ENCODE measurements at places on chromosomes 7 and 10.

- DNase-seq: no peak
Measured at GRCh38 chr7:34875481-34875880, 161.8 kb downstream of the DPY19L1 start.

DNA sequence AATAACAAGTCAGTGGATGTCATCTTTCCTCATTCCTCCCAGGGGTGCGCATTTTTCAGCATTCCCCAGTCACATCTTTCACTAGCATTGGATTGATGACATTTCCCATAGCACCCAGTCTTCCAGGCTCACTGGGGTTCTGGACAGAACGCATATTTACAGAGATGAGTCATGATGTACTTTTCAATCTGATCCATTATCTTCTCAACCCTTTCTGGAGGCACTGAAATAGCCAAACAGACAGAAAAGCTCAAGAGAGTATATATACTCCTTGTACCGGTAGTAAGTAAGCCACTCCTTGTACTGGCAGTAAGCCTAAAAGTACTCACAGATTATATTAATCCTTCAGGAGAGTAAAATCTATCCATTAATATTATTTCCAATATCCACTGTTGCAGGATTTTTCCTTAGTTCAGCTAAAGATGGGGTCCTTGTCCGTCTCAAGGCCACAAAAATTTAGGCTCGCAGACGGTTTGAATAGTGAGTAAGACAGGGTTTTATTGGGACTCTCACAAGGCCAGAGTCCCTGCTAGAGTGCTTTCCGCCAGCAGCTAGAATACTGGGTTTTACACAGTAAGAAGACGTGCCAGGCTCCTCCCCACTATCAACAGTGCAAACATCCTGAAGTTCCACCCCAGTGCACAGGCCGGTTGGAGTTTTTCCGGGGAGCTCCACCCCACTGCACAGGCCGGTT, 60.8 kb downstream of the MDH2 start:
- no peak for DNase-seq

DNA sequence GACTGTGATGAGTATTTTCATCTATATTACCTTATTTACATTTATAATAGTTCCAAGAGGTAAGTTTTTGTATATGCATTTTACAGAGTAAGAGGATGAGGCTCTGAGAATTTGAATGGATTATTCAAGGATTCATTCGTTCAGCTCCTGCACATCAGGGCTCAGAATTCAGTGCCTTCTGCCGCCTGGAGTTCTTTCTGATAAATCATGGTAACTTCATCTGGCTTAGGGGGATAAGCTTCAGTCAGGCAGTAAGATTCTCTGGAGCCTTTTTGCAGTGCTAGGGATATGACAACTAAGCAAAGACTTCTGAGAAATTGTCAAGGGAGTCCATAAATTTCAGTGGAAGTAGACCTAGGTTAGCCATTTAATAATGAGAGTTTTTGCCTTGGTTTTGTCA, 668.6 kb downstream of the NRG3 start:
- no peak for DNase-seq

- DNase-seq: no peak
Measured at GRCh38 chr7:70635633-70636032, 496.3 kb upstream of the GALNT17 start.

DNA sequence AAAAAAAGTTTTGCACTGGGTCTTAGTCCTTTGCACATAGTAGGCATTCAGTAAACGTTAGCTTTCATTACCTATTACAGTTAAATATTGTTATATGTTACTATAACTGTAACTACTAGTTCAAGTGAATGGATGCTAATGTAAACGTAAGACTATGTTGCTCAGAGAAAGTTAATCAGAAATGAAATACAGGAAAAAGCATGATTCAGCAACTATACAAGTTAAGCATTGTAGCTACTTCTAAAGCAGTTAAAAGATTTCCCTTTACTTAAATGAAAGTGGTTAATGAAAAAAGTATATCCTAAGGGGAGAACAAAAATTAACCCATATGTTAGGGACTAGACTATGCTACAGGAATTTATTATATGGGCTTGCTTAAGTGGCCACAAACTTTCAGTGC, 121.2 kb downstream of the SKAP2 start:
- DNase-seq: no peak

GRCh38 chr7:141133646-141134045, 59.8 kb downstream of the TMEM178B start:
- DNase-seq: no peak

GRCh38 chr10:89086801-89087521, 96.4 kb downstream of the FAS start:
- no peak for DNase-seq

GRCh38 chr7:106763717-106764116, 101.4 kb upstream of the PIK3CG start:
- DNase-seq: no peak

DNA sequence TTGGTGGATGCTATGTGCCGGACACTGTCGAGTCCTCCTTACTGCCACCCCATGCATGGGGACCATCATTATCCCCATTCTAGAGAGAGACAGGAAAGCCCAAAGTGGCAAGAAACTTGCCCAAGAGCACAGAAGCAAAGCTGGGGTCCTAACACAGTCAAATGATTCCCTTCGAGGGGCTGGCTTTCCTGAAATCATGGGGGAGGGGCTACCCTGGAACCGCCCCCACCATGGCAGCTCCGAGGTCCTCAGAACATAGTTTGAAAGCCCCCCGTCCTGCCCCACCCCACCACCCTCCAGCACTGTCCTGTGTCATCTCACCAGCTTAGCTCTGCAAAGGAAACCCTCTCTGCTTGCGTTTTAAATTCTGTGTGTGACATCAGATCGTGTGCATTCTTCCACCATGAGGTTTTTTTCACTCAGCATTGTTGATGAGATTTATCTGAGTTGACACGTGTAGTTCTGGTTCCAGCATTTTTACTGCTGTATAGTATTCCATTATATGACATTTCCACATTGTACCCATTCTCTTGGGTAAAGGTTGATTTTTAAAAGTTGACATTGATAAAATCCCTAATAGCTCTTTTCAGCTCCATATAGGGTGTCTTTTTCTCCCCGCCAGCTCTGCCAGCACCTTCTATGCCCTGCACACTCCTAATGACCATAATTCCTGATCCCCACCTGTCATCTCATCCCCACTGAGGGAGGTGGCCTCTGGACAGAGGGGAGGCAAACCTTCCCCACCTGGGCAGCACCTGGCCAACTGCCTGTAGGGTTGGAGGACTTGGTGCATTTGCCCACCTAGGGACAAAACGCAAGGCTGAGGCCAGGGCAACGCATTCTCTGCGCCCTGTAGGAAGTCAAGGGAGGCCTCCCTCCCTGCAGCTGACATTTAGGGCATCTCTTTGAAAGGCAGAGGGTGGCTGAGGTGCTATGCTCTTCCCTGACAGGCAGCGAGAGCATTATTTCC, 100.2 kb upstream of the GPR26 start:
- no peak for DNase-seq

- no peak for DNase-seq
Measured at GRCh38 chr10:116209781-116210180, 63.2 kb downstream of the GFRA1 start.

DNA sequence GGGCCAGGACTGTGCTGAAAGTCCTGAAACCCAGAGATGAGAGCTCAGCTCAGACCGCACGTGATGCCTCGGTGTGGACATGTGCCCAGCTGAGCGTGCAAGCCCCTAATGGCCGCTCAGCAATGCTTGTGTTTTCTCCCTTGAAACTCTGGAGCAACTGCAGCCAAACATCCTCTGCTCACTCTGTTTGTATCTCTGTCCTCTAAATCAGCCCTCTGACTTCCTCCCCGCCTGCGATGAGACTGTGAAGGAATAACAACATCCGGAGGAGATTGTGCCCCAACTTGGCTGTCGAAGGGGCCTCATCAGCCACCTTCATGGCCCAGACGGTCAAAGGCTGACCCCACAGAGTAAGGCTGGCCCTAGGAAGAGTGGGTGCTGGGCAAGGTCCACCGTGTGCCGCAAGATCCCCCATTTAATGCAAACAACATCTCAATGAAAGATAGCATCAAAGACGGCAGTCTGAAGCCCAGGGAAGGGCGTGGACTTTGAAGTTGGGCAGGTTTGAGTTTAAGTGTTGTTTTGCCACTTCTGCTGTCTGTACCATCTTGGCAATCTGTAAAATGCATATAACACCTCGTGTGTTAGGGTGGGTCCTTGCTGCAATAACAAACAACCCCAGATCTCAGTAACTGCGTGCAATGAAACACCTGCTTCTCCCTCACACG, 39.9 kb downstream of the CALML3 start:
- no peak for DNase-seq

DNA sequence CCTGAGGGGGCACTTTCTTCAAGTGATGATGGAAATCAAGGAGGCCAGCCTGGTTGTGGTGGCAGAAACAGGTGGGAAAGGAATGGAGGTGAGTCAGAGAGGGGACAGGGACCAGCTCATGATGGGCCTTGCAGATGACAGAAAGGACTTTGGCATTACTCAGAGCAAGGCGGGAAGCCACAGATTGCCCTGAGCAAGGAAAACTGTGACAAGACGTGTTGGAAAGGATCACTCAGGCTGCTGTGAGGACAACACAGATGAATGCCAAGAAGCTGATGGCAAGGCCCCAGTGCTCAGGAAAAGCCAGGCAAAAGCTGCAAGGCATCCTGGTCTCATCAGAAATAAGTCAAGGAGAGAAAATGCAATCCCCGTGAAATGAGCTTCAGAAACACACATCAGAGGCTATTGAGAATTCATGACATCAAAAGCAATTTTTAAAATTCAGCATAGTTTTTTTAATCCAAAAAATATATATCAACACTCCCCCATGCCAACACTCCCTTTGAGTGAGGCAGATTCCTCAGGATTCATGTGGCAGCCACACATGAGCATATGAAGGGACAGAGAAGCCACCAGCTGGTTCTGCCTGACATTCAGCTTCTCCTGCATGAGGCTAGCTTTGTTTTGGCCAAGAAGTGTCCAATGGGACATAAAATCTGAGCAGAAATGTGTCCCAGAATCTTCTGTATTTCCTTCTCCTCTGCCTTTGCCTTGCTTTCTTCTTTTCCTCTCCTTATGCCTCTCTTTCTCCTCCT, 244.5 kb upstream of the MYO3A start:
- DNase-seq: no peak

DNA sequence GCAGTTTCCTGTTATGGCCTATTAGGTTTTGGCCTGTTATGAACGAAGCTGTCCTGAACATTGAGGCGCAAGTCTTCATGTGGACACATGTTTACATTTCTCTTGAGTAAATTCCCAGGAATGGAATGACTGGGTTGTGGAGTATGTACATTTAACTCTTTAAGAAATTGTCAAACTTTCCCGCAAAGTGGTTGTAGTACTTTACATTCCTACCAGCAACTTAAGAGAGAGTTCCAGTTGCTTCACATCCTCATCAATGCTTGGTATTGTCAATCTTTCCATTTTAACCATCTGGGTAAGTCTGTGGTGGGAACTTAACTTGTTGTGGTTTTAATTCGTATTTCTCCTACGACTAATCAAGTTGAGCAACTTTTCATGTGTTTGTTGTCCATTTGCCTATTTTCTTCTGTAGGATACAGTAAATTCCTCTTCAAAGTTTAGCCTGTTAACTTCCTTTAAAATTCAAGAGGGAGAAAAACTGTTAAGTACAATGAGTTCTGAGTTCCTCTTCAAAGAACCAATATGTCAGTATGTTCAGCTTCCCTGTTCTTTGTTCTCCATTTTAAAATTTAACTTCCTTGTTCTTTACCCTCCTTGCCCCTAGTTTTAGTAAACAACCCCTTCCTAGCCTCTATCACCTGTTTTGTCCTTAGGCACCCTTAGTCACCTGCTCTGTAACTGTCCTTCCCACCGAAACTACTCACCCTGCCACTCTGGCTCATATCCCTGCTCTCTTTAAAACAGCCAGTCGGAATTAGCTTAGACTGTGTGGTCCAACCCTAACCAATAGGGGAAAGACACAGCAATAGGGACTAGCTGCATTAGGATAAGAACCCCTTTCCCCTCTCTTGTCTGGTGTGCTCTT, 74.0 kb downstream of the FAM241B start:
- no peak for DNase-seq

- DNase-seq: no peak
Measured at GRCh38 chr10:2294739-2295138, 557.4 kb upstream of the ADARB2 start.

All from stimulated activated CD4-positive, alpha-beta T cell treated with anti-CD3 and anti-CD28 coated beads, Interleukin-4, amount 100 ng/mL, for 48 hours (primary cell).